ENCODE measurements at places on chromosomes 1 and 21.

DNA sequence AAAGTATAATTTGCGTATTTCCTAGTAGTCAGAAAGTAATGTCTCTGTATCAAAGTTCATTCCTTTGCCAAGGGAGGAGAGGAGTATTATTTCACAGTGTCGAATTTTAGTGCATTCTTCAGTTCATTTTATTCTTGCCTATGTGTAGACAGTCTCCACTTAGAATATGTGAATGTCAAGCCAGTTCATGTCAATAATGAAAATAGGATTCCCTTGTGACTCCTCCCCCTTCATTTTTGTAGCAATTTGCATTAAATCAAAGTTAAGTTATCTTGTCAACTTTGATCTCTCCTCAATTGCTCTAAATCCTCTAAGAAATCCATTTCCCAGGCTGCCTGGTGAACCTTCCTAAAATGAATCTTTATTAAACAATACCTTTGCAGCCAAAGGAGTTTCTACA is 179.1 kb downstream of the SLC44A5 start:
- DNase-seq: no peak

GRCh38 chr1:224789311-224789710 is 140.2 kb upstream of the DNAH14 start:
- no peak for DNase-seq

DNA sequence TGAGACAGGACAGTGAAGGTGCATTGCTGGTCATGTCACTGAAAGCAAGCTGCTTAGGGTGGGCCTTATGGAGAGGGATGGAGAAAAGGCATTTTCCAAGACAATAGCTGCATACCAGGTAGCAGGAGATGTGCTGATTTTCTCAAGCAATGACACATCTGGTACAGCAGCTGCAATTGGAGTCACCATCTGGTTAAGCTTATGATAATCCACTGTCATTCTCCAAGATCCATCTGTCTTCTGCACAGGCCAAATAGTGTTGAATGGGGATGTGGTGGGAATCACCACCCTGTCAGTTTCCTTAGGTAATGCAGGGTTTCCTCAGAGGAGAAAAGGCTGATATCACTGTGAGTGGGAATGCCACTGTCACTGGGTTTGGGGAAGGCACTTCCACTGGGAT is 54.6 kb downstream of the ADSS2 start:
- no peak for DNase-seq

DNA sequence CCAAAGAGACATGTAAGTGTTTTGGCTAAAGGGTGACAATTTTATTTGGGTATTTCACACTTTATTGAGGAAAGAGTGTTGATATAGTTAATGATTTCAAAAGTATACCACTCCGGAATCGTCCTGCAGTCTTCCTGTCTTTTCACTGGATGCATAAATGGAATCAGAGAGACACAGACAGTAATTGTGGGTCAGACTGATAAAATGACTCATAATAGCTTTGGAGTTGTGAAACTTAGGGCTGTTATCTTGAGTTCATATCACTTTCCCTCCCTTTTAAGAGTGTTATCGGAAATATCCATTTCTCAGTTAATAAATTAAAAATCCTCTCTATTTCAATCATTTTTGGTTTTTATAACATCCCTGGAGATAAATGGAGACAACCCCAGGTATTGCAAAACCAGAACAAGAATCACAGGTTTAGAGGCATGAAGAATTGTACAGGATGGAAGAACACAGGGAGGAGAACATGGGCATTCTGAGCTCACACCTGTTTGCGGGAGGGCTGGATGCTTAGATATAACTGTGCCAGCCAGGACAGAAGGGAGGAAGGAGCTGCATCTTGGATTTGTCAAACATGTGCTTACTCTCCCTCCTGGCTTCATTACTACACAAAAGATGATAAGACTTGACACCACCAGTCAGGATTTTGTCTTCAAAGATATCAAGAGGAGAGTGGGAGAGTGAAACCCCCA is 185.4 kb downstream of the LMO4 start:
- no peak for DNase-seq

DNA sequence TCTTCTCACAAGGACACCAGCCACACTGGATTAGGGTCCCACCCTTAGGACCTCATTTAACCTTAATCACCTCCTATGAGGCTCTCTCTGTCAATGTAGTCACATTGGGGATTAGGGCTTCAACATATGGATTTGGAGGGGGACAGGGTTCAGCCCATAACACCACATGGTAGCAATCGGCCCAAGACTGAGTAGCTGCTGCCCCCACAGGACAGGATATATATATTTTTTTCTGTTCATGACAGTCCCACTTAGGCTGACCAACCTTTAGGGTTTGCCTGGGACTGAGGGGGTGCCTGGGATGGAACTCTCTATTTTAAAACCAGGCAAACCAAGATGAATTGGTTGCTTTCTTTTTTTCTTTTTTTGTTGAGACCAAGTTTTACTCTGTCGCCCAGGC is 8.2 kb upstream of the ACTL8 start:
- DNase-seq: no peak

All from hematopoietic multipotent progenitor cell treated with erythropoietin and hydrocortisone succinate and interleukin-3 and kit ligand, for 4 days (in vitro differentiated cells).